Hippocampal formation (tissue), 2 donors: ENCODE measurements at places on chromosomes 3 and 15.
A peak's percentile ranks its signal among the peaks of the same experiment; 100 is the strongest.

DNA sequence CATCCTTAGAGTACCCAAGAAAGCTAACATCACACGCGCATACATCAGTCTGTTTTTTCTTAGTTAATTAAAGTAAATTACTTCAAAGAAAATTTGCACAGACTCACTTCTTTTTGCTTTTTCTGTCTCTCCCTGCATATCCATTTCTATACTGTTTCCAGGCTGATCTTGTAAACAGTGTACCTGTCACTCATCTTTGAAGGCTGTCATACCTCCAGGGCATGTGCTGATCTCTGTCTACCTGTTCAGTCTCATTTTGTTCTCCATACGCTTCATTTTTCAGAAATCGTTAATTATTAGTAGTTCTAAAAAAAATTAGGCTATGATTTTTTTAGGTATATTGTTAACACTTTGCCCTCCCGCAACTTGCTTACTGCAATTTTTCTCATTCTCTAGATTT is 313.9 kb upstream of the ROBO2 start:
- no peak for DNase-seq

DNA sequence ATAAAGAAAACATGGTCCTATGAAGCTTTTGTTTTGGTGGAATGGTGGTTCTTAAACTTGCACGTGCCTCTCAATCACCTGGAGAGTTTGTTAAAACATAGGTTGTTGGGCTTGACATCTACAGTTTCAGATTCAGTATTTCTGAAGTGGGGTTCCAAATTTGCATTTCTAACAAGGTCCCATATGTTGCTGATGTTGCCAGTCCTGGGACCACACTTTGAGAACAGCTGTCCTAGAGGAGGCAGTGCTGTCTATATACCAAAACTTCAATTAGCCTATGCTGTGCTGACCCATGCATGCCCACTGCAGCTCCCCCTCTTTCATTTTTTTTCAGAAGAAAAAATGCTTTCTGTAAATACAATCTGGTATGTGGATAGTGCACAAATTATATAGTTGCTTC is 31.3 kb downstream of the ALCAM start:
- peak; percentile 14 for DNase-seq

- no peak for DNase-seq
Observed at GRCh38 chr3:161579395-161580126, 83.0 kb downstream of the OTOL1 start.

DNA sequence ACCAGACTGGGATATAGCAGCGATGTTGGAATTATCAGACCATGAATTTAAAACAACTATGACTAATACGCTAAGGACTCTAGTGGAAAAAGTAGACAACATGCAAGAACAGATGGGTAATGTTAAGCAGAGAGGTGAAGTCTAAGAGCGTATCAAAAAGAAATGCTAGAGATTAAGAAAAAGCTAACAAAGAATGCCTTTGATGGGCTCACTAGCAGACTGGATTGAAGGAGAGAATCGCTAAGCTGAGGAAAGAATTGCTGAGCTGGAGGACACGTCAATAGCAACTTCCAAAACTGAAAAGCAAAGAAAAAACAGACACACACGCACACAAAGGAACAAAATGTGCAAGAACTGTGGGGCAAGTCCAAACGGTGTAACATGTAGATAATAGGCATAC is 20.0 kb upstream of the CMTM6 start:
- no peak for DNase-seq

DNA sequence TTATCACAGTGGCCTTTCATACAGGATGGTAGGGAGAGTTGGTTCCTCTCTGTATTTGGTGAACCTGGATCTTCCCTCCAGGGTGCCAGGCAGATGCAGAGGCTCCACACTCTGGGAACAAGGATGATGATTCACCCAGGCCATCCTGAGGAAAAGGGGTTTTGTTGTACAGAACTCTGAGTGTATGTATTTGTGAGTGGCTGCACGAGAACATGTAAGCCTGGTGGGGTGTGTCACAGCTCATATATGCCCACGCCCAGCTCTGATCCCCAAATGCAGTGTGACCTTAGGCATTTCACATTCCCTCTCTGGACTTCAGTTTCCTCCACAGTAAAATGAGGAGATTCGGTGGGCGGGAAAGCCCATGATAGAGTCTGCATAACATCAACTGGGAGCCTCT is 11.6 kb upstream of the CILP start:
- no peak for DNase-seq

DNA sequence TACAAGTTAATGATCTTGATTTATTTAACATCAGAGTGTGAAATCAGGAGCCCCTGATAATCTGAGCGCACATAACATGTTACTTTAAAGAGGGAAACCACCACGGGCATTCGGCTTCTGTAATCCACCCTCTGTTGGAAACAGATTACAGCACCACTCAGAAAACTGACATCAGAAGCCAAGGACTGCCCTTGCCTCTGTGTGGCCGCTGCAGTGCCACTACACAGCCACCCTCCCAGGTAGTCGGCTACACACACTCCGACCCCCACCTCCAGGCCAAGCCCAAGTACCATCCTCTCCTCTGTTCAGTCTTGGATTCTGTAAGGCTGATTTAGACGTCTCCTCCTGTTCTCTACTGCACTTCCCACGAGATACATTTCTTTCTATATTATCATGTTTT is 251.7 kb downstream of the GABRB3 start:
- DNase-seq, result no peak

GRCh38 chr3:107328069-107328468 is 49.2 kb upstream of the CCDC54 start:
- no peak for DNase-seq

DNA sequence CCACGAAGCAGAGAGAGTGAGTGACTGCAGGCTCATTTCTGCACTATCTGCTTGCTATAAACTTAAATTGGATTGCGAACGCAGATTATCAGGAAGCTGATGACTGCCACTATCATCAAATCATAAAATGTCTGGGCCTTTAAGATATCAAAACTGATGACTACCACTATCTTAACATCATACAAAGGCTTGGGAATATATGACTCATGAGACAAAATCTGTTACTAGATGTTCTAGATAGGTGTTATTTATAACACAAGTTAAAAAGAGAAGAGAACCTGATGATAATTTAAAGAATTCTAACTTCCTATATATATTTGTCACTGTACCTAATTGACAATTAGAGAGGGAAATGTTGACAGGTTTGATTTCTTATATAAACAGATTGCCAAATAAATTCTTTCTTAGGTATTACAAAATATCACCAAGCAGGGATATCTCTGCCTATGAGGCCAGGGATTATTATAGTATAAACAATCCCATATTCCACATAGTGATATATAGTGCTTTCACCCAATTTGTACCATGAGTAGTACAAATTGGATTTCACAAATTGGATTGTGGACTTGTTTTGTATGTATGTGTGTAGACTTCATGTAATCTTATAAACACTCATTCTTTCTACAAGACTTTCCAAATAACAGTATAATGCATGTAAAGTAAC is 1157.2 kb downstream of the ROBO1 start:
- DNase-seq, result no peak

DNA sequence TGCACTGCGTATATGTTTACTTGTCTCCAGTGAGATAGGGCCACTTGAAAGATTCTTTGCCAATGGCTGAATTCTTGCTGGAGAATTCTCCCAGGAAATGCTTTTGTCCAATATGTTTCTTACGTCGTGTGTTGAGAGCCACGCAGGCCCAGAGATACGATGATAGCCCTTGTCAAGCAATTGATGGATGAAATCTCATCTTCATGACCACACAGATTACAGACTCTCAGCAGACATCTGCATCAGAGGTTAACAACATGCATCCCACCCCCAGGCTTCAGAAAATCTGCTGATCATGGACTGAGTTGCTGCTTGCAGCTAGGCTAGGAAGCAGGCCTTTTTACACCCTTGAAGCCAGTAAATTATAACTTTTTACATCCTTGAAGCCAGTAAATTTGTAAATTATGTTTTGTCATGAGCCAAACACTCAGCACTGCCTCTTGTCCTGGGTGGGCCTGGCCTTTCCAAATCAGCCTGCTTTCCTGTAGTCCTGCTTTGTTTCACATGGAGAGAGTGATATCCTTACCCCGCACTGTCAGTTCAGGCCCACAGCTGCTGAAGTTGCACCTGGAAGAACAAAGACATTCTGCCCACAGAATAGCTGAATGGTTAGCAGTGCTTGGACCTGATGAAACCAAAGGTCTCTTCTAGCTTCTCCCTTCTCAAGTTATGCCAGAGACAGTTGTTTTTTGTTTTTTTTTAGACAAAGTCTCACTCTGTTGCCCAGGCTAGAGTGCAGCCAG is 84.4 kb downstream of the GPR156 start:
- no peak for DNase-seq
